ENCODE measurements at places on chromosomes 11 and 22.

GRCh38 chr11:124535552-124536232, 7.8 kb downstream of the OR8B12 start:
- no peak for DNase-seq

GRCh38 chr11:6315811-6316425, 4.4 kb downstream of the CAVIN3 start:
- no peak for DNase-seq

- DNase-seq = no peak
These were observed 52.4 kb downstream of the CHRDL2 start for GRCh38 chr11:74678591-74679512.

DNA sequence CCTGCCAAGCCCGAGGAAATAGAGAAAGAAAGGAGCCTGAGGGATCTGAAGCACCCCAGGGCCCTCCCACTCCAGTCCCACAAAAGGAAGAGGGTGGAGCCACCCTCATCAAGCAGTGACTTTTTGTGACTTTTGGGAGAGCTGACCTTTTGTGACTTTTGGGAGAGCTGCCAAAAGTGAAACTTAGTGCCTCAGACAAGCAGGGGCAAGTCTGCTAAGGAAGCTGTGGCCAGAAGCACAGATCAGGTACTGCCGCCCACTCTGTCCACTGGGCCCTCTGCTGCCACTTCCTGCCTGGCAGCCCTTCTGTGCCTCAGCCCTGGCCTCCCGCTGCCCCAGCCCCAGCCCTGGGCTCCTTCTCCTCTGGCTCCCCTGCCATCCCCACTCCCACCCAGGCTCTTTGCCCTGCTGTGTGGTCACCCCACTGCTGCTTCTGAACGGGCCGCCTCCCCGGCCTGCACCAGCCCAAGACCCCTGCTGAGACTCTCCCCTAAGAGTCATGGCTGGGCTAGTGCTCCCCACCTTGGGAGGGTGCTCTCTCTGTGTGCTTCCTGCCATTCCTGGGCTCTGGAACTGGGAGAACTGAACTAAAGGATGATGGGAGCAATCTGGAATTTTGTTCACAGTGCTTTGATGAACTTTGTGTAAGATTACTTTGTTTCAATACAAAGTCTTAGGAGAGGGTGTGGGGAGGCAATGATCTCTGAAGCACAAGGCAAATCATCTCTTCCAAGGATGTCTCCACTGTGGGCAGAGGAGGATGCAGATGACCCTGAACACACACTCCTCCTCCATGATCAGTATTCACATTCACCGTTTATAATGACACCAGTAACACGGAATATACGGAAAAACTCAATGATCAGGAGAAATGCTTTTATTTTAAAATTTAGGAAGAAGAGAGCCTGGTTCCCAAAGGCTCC, at the start of gene APOBEC3H:
Gene APOBEC3H (plus strand): TSS at position 147 of the 923 bp plus-strand sequence. CDS start 3,035 bp downstream, outside the sequence.
- no peak for DNase-seq

DNA sequence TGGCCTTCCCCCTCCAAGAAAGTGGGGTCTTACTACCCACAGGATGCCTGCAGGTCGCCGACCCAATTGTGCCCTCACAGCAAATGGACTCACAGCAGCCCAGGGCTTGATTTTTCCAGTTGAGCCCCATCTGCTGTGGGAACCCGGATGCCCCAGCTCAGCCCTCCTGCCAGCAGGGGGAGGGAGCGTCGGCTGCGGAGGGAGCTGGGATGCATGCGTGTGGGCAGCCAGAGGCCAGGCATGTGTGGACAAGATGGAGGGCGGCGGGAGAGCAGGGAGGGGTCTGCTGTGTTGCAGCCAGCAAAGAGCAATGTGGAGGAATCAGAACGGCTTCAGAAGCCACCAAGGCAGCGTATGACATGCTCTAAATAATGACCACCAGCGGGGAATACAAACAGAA, 41.0 kb upstream of the EIF3D start:
- no peak for DNase-seq

- DNase-seq = no peak
These were observed 640.2 kb upstream of the LUZP2 start for GRCh38 chr11:23856654-23857053.

DNA sequence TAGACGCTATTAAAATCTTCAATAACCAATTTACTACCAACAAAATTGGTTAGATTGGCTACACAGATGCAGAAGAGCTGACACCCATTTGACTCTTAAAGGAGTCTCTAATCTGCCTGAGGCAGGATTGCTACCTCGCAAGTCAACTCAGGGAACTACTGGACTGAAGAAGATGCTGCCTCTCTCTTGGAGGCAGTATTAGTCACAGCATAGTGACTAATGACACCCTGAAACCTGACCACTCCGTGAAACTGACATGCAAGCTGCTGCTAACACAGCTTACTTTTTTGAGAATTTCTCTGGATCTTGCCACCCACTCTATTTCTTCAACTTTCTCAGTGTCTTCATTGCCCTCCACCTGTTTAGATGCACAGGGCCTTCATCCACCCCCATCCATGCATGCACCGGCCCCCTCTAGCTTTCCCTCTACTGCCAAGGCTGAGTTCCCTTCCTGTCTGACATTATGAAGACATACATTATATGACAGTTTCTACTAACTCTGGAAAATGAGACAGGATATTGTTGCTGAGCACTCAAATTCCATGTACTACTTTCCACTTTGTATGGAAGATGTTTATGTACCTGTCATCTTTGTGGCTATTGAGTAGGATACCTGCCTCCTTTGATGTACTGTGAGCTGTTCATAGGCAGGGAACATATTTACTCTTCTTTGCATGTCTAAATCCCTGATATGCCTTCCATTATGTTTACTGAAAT, 183.2 kb downstream of the MSANTD4 start:
- no peak for DNase-seq

DNA sequence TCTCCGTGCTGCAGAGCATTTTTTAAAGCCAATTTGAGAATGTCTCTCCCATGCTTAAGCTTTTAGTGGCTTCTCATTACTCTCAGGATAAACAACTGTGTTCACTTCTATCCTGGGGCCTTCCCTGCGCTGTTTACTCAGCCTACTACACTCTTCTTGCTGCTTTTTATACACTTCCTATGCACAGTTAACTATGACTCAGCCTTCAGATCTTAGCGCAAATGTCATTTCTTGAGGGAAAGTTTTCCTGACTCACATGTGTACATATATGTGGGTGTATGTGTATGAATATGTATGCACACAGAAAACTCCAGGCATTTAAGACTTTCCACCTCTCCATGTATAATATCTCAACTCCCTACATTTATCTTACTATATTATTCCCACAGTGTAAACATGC, 9.8 kb downstream of the THAP12 start:
- peak; percentile 30 for DNase-seq
